Stimulated activated CD8-positive, alpha-beta memory T cell treated with anti-CD3 and anti-CD28 coated beads, Interleukin-12 subunit alpha, Interleukin-12 subunit beta, amount 100 ng/mL, for 4 hours (primary cell): ENCODE measurements at places on chromosomes 5 and 9.

DNA sequence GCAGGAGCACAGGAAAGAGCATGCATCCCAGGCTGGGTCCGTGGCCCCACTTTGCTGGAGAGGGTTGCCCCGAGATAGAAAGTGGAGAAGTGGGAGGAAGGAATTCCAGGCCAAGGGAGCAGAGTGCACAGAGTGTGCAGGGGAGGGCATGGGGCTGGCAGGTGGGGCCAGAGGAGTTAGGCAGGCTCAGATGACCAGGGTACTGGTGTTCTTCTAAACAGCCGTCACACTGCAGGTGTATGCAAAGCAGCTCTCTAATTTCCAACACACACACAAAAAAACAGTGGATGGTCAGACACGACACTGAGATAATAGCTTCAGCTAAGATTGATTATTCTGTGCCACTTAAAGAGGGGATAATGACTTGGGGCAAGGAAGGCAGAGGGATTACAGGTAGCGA, 212.2 kb downstream of the MTRR start:
- no peak for DNase-seq

DNA sequence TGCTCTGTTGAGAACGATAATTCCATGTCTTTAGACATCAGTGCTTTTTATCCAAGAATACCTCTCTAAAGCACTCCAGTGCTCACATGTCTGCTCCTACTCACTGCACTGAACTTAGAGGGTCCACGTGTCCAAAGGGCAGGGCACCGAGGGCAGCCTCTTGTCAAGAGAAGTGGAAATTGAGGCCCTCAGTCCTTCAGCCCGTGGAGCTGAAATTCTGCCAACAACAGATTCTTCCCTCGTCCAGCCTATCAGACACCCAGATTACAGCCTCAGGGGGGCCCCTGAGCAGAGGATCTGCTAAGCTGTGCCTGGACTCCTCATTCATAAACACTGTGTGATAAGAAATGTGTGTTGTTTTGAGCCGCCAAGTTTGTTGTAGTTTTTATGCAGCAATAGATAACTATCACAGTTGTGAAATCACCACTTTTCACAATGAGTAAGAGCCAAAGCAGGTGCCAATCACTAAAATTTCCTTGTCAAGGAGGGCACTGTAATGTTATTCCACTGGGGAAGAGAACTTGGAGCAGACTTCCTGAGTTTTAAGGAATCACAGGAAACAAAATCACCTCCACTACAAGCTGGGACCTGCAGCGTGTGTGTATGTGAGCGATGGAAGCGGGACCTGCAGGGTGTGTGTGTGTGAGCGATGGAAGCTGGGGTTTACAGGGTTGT, 58.8 kb upstream of the IGFBPL1 start:
- no peak for DNase-seq

- DNase-seq, result no peak
These were observed 2.3 kb upstream of the RETREG1 start for GRCh38 chr5:16619136-16619535.

DNA sequence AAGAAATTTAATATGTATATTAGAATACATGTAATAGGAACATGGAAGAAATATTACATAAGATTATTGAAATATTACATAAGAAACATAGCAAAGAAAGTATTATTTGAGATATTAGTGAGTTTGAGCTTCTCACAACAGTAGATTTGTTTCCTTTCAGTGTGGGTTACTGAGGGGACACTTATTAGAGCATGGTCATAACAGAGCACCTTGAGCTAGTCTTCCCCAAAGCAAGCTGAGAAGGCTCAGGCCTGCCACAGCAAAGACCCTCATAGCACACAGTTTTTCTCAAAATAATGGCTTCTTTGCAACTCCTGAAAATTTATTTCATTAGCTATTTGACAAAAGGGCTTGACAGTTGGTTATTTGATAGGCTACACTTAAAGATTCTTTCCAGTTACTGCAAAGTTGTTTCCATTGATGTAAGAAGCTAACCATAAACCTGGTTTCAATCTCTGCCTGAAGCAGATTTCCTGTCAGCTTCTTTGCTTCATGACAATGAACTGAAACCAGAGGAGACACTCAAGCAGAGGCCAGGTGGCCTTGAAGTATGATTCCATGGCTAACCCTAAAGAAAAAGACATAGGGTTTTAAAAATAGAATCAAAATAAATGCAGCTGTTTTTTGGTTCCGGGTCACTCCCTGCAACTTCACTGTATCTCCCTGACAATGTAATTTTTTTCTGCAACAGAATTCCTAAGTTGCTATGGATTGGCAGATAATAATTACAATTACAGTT, 68.6 kb downstream of the ERMP1 start:
- DNase-seq, result no peak

GRCh38 chr5:133775584-133776304, 163.4 kb upstream of the FSTL4 start:
- no peak for DNase-seq

DNA sequence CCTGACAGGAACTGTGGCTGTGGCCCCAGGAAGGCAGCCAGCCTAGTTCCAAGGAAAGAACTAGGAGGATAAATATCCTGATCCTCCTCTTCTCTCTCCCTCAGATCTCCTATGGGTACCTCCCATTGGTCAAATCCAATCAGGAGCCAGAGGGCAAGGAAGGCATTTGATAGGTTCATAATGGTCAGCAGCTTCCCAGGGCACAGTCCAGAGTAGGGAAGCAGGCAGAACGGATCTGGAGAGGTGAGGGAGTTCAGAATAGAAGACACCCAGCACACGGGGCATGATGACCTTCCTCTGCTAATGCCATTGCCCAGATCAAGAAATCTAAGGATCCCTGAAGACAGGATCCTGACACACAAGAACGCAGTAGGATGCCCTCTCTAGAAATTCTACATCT, 8.6 kb downstream of the ABLIM3 start:
- DNase-seq, result no peak

GRCh38 chr5:1515311-1515920, 8.3 kb downstream of the LPCAT1 start:
- no peak for DNase-seq

GRCh38 chr9:129558551-129559505, 62.1 kb downstream of the C9orf50 start:
- no peak for DNase-seq

DNA sequence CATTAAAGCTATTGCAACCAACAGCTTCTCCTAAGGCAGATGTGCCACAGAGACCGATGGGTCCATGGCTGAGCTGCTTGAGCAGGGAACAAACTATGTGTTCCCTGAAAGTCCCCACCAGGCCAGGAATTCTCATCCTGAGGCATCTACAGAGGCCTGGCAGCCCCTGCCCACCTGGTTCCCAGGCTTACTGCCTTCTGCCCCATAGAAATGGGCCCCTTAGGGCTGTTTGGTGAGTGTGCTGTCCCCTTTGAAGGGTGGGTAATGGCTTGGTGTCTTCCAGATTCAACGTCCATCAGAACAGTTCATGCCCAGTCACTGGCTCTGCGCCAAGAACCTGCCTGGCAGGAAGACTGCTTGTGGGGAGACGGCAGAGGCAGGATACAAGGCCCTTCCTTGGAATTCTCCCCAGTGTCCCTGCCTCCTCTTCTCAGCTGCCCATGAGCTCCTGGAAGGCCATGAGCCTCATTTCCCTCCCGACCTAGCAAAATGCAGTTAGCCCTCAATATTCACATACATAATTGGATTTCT, 3.8 kb upstream of the COL27A1 start:
- DNase-seq, result no peak

DNA sequence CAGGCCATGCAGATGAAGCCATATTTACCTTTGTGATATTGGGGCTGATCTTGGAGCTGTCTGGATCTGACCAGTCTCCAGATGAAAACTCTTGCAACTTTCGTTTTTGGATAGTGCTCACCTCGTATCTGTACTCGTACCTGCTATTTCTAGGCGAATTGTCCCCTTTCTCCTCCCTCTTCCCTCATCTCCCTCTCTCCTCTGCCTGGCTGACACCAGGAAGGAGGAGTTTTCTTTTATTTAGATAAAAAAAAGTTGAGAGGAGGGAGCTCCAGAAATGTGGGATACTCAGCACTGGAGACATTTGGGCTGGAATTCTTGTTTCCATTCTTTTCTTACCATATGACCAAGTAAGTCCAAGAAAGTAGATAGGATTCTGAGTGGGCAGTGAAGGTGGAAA, 54.6 kb upstream of the ABL1 start:
- no peak for DNase-seq

DNA sequence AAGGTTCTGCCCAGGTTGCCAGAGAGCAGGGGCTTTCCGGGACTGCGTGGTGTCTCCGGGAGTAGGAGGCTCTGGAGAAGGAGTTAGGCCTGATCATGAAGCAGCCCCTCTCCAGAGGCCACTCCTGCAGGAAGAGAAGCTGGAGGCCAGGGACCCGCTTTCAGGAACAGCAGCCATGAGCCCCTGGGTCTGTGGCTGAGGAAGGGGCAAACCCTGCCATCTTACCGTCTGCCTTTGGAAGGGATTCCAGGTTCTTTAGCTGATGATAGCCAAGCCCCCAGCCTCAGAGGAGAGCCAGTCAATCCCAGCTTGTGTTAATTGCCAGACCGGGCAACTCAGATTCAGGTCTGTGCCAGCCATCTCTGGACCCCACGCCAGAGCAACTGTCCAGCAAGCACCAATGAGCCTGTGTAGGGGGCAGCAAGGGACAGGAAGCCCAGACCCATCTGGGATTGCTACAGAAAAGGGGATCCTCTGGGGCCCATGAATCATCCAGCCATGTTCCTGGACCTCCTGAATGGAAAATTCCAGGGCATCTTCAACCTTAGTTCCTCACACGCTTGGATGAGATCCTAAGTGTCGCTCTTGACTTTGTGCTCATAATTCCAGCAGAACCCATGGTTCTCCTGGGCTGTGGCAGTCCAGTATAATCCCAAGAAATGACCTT, 42.7 kb upstream of the MVB12B start:
- DNase-seq, result no peak

DNA sequence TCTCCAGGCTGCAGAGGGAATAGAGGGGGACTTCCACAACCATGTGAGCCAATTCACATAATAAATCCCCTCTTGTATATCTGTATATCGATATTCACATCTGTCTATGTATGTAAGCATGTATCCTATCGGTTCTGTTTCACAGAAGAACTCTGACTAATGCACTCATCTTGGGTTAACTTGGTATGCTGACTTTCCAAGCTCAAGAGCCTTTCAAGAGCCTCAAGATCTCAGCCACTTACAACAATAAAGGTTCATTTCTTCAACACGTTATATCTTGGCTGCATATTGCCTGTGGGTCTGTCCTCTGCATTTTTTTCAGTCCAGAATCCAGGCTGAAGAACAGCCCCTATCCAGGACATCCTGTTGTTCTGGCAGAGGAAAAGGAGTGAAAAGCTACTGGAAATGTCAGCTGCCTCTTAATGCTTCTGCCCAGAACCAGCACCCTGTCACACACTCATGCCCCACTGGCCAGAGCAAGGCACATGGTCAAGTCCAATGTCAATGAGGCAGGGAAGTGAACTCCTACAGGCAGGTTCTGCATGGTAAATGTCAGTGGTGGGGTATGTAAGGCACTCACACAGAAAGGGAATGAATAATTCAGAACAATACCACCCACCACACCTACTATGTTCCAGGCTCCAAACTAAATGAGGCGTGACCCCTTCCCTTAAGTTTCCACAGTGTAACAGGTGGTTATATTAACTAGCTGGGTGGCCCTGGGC, 91.6 kb upstream of the ICE1 start:
- no peak for DNase-seq

- DNase-seq, result no peak
These were observed 36.0 kb downstream of the FNIP1 start for GRCh38 chr5:131760793-131761192.

GRCh38 chr5:45532826-45533624, 163.2 kb downstream of the HCN1 start:
- no peak for DNase-seq

GRCh38 chr5:149636861-149637246, 55.6 kb downstream of the ARHGEF37 start:
- peak; percentile 33 for DNase-seq

DNA sequence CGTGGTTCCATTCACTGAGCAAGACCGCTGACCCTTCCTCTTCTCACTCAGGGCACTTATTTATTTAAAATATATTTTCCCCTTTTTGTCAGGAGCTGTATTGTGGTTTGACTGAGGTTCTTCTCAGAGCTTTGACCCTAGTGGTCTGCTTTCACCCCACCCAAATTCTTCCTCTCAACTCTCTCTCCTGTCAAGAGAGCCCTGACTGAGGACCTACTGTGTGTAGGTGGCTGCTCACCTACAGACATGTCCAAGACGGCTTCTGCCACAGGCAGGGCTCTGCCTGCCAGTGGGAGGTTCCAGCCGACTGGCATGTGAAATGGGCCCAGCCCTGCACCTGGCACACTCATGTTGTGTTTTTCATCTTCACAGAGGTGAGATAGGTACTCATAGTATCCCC, 5.2 kb downstream of the DCANP1 start:
- DNase-seq, result no peak

DNA sequence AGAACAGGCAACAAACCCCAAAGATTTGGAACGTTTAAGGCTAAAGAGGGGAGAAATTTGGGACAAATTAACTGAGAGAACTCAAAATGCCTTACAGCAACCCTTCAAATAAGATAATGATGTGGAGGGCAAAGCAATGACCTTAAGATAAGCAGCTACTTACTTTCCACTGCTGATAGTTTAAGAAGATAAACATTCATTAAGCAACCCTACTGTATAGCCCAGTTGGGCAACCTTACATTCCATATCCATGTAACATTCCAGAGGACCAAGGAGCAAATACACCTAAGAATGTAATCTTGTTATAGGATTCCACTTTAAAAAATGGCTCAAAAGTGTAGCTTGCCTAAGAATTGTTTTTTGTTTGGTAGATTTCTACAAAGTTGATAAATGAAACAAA, 14.8 kb downstream of the ETF1 start:
- DNase-seq, result no peak

- DNase-seq, result no peak
These were observed 114.5 kb downstream of the MTRR start for GRCh38 chr5:7983433-7983832.

- DNase-seq, result no peak
These were observed 14.9 kb upstream of the CEL start for GRCh38 chr9:133046900-133047295.

DNA sequence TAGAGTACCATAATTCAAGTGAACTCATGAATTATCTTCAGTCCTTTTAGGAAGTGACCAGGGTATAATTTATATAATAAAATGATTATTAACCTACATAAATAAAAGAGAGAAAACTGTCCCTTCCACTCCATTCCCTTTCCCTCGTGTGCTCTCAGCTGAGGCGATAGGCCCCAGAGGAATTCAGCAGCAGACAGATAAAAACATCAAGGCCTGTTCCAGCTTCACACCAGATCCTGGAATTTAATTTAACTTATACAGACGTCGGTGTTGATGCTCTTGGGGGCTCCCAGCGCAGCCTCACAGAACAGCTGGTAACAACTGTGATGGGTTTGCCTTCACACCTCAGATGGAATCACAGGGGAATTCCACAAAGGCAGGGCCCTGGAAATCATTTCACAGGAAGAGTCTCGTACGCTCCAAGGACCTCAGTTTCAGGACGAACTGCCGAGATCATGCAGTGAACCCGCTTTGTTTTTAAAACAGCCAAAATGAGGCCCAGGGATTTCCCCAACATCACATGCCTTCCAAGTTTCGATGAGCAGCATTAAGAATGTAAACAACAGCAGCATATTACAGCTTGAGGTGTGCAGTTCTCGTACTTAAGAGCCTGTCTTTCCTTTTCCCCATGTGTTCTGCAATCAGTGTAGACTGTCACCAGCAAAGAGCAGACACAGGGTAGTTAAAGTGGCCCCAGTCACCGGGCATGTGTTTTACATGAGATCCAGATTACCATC, 73.6 kb upstream of the ALDH1B1 start:
- no peak for DNase-seq
